K562 (cell line): ENCODE measurements at places on chromosomes 11 and 22. TPM values are rescaled to one million over a fixed set of nuclear protein-coding genes. Genes with fewer than 3 reads are reported as not detected.

The PDGFB gene
- 0.50 and 0.56 TPM in 2 replicates for polyA plus RNA-seq

- DNase-seq, result peak; percentile 56
Observed at GRCh38 chr11:108223348-108224149, 682 bp downstream of the ATM start.

GRCh38 chr11:117946156-117946841 lies 17.1 kb upstream of the TMPRSS13 start:
- no peak for DNase-seq

DNA sequence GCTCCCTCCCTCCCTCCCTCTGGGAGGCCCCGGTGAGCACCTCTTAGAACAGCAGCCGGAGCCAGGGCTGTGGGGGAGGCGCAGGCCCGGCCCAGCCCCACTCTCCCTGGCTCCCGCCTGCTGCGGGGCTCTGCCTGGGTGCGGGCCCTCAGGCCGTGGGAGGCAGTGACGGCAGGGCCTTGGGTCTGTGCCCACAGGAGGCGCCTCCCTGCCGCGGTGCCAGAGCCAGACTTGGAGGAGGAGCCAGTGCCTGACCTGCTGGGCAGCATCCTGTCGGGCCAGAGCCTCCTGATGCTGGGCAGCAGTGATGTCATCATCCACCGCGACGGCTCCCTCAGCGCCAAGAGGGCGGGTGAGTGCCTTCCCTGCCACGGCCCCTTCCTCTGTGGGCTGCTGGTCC lies 9.5 kb downstream of the IRF7 start:
- no peak for DNase-seq

- no peak for DNase-seq
Observed at GRCh38 chr11:68012843-68013610, 2.9 kb downstream of the ALDH3B1 start.

The OR2AT4 gene
- 1.5 and 1.9 TPM in 2 replicates for polyA plus RNA-seq

GRCh38 chr11:27052668-27053067 lies 12.1 kb downstream of the BBOX1 start:
- no peak for DNase-seq

DNA sequence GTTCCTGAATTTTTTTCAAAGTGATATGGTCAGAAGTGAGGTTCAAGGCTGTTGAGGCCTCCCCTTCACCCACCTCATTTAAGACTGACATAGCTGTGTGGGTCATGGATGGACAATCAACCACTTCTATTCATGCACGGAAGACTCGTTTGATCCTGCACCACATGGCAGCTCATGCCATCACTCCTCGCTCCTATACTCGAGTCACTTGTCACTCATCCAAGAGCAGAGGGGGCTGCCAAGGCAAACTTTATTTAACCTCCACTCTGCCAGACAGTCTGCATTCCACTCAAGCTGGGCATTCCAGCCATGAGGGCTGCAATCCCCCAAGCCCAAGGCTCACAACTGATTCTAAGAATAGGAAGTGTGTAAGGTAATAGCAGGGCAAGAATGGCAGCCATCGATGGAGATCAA lies 34.1 kb downstream of the SNX19 start:
- no peak for DNase-seq

- no peak for DNase-seq
Observed at GRCh38 chr11:119483341-119483880, 60.4 kb upstream of the THY1 start.

GRCh38 chr11:127369356-127369755 lies 368.8 kb upstream of the KIRREL3 start:
- DNase-seq, result no peak

The TNNI2 gene
- not detected in 2 replicates for polyA plus RNA-seq

GRCh38 chr11:4213746-4214145 lies 119.1 kb downstream of the RRM1 start:
- no peak for DNase-seq

The MUC2 gene
- not detected in 2 replicates for polyA plus RNA-seq

- no peak for DNase-seq
Observed at GRCh38 chr11:132139181-132139580, 768.8 kb downstream of the NTM start.

- no peak for DNase-seq
Observed at GRCh38 chr11:24514219-24514594, 17.4 kb downstream of the LUZP2 start.

DNA sequence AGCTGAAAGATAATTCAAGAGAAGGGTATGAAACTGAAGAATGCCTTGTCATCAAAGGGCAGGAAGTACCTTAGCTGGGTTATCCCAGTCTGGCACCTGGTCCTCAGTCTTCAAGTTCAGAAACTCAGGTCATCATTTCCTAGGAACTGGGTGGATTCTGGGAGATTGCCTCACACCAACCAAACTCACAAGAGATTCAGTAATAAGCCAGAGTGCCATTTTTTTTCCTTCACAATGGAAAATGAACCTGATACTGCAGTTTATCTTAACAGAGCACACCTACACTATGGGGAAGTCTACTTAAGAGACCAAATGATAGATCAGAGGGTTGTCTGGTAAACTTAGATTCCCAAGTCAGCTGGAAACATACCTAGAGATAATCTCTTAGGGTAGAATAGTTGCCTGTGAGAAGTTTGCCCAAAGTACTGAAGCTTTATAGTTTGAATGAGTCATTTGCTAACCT lies 3.8 kb upstream of the BUD13 start:
- DNase-seq, result peak; percentile 58

The CRYBA4 gene
- polyA plus RNA-seq, result 0.93 and 2.1 TPM in 2 replicates

The GDPD5 gene
- 17.0 and 20.4 TPM in 2 replicates for polyA plus RNA-seq

GRCh38 chr11:122141725-122142124 lies 25.7 kb upstream of the BLID start:
- no peak for DNase-seq

- no peak for DNase-seq
Observed at GRCh38 chr11:46275964-46276641, 1.4 kb upstream of the CREB3L1 start.

GRCh38 chr11:9799886-9800285 lies 136.0 kb downstream of the SWAP70 start:
- no peak for DNase-seq

- DNase-seq, result peak; percentile 95
Observed at GRCh38 chr22:22342697-22343580, 98.4 kb downstream of the VPREB1 start.

- DNase-seq, result no peak
Observed at GRCh38 chr11:31326470-31327148, 42.9 kb downstream of the DCDC1 start.
